ENCODE measurements at places on chromosomes 16 and 17.
A peak's percentile ranks its signal among the peaks of the same experiment; 100 is the strongest.

GRCh38 chr17:50046179-50046578 is 9.7 kb upstream of the ITGA3 start:
- no peak for DNase-seq

GRCh38 chr16:86307514-86307903 is 202.8 kb upstream of the FOXF1 start:
- DNase-seq, result peak; percentile 94

DNA sequence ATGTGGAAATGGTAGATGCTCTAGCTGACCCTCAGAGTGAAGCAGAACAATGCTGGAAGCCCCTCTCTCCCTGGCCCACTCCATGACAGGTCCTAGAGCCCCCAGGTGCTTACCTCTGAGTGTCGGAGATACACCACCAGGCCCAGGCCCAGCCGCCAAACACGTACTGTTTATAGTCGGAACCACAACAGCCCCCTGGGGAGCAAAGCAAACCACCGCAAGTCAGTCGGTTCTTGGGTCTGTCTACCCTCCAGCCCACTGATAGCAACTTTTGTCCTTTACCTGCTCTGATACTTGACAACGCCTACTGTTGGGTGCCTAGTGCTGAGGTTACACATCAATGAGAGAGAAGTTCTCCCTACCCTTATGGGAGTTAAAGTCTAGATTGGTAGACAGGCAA is 8.7 kb downstream of the FLOT2 start:
- no peak for DNase-seq

GRCh38 chr17:34909040-34909439 is 52.2 kb downstream of the CCT6B start:
- no peak for DNase-seq

- DNase-seq, result no peak
Observed at GRCh38 chr16:49663081-49664065, 192.5 kb downstream of the ZNF423 start.

DNA sequence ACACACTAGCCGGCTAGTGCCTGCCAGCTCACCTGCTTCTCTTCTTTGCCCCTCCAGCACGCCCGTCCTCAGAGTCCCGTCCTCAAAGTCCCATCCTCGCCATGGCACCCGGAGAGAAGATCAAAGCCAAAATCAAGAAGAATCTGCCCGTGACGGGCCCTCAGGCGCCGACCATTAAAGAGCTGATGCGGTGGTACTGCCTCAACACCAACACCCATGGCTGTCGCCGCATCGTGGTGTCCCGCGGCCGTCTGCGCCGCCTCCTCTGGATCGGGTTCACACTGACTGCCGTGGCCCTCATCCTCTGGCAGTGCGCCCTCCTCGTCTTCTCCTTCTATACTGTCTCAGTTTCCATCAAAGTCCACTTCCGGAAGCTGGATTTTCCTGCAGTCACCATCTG is 3.6 kb downstream of the SCNN1G start:
- DNase-seq, result no peak

DNA sequence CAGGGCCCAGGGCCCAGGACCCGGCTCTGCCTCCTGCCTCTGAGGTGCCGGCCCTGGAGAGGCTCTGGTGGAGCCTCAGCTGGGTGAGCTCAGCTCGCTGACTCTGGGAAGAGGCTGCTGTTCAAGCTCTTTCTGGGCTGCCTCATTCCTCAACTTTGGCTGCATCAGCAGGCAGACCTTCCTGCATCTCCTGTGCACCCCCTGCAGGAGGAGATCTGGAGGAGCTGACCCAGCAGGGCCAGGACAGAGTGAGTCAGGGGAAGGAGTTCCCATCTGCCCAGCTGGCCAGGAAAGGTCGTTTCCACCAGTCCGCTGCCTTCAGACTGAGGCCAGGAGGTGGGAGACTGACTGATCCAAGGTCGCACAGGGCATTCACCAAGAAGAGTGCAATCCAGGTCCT is 10.7 kb downstream of the CRHR1 start:
- peak; percentile 12 for DNase-seq

DNA sequence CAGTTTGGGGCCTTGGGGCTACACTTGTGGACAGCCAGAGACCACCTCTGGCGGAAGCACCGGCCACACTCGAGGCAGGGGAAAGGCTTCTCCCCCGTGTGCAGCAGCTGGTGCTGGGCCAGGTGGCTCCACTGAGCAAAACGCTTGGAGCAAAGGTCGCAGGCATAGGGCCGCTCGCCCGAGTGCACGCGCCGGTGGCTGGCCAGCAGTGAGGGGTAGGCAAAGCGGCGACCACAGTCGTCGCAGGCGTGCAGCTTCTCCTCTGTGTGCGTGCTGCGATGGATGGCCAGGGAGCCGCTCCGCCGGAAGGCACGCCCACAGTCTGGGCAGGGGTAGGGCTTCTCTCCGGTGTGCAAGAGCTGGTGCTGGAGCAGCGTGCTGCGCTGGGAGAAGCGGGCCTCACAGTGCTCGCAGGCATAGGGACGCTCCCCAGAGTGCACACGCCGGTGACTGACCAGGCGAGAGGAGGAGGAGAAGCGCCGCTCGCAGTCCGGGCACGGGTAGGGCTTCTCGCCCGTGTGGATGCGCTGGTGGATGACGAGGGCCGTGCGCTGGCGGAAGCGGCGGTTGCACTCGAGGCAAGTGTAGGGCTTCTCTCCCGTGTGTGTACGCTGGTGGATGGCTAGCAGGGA is 5.8 kb downstream of the ZNF689 start:
- DNase-seq, result no peak

GRCh38 chr17:19558946-19559345 is 25.3 kb downstream of the SLC47A1 start:
- no peak for DNase-seq

DNA sequence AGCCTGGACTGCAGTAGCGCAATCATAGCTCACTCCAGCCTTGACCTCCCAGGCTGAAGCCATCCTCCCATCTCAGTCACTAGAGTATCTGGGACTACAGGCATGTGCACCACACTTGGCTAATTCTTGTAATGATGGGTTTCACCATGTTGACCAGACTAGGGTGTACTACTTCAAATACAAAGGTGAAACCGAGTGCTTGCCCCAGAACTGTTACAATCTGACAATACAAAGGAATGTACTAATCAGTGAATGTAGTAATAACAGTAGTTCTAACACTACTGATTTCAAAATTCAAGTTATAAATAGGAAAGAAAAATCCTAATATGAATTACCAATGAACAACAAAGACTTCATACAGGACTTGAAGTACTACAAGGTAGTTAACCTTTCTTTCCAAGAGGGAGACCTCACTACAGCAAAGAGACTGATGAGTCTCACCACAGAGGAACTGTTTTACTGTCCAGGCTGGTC is 24.4 kb downstream of the CRK start:
- no peak for DNase-seq

- no peak for DNase-seq
Observed at GRCh38 chr16:85079785-85080570, 32.3 kb downstream of the CIBAR2 start.

DNA sequence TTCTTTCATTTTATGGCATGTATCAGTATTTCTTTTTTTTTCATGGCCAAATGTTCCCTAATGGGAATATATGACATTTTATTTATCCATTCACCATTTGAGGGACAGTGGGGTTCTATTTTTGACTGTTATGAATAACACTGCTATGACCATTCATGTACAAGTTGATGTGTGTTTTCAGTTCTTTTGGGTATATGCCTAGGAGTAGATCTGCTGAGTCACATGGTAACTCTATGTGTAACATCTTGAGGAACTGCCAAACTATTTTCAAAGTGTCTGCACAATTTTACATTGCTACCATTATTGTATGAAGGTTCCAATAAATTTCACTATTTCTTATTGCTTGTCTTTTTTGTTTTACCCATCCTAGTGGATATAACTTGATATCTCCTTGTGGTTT is 223.0 kb downstream of the TANC2 start:
- DNase-seq, result peak; percentile 85

DNA sequence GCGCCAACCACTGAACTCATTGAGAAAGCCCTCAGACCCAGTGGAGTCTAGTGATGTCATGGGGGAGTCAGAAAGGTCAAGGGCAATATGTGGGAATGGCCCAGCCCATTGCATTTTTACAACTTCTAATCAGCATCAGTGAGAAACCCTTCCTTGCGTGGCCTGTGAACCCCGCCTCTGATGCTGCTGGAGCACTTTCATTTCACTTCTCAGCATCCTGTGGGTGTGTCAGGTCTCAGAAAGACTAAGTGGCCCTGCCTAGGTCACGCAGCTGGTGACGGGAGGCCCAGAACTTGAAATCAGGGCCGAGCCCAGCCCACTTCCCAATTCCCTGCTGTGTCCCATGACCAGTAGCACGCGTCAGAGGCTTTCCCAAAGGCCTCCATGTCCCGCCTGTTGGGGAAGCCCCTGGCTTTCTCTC is 6.1 kb downstream of the DNAI2 start:
- DNase-seq, result no peak

- DNase-seq, result peak; percentile 44
Observed at GRCh38 chr17:8375738-8376259, 705 bp downstream of the KRABD2 start.

GRCh38 chr17:55495239-55495638 is 16.0 kb downstream of the SMIM36 start:
- no peak for DNase-seq

DNA sequence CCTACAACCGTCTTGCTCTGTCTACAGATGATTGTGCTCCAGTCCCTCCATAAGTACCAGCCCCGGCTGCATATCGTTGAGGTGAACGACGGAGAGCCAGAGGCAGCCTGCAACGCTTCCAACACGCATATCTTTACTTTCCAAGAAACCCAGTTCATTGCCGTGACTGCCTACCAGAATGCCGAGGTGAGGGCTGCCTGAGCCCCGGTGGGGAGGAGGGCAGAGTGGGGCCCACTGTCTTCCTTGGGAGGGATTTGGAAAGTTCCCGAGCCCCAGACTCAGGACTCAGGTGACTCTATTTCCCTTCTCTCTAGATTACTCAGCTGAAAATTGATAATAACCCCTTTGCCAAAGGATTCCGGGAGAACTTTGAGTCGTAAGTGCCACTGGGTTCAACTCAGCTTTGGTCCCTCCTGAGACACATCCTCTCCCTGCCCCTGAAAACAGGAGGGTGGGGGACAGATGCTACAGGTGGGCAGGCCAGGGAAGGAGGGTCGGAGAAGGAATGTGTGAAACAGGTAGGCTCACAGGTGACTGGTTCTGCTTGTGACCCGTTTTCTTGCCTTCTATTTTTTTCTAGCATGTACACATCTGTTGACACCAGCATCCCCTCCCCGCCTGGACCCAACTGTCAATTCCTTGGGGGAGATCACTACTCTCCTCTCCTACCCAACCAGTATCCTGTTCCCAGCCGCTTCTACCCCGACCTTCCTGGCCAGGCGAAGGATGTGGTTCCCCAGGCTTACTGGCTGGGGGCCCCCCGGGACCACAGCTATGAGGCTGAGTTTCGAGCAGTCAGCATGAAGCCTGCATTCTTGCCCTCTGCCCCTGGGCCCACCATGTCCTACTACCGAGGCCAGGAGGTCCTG is 11.4 kb downstream of the TBX21 start:
- no peak for DNase-seq
